GM23248 (cell line): ENCODE measurements at places on chromosomes 2 and 18. TPM values are rescaled to one million over a fixed set of nuclear protein-coding genes. Genes with fewer than 3 reads are reported as not detected.

GRCh38 chr2:43224131-43224570 lies 2.3 kb downstream of the ZFP36L2 start:
- peak; percentile 80 for DNase-seq

- DNase-seq: no peak
These were observed 9.7 kb downstream of the RHBDD1 start for GRCh38 chr2:226845386-226846116.

Gene CD8B2
- total RNA-seq: not detected in 2 replicates

Gene TSPYL6
- not detected in 2 replicates for total RNA-seq

Gene SERPINB3
- not detected in 2 replicates for total RNA-seq
